ENCODE measurements at places on chromosomes 13 and 19.

DNA sequence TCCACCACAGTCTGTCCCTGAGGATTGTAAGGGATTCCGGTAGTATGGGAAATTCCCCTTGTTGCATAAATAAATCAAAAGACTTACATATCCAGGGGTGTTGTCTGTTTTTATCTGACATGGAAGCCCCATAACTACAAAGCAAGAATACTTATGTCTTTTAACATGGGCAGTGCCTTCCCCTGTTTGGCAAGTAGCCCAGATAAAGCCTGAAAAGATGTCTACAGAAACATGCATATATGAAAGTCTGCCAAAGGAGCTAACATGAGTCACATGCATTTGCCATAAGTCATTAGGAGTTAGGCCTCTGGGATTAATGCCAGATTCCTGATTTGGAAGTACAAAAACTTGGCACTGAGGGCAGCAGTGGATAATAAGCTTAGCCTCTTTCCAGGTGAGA lies 62.1 kb downstream of the ZNF737 start:
- no peak for DNase-seq

GRCh38 chr13:84973661-84974060 lies 825.6 kb downstream of the SLITRK6 start:
- DNase-seq, result no peak

DNA sequence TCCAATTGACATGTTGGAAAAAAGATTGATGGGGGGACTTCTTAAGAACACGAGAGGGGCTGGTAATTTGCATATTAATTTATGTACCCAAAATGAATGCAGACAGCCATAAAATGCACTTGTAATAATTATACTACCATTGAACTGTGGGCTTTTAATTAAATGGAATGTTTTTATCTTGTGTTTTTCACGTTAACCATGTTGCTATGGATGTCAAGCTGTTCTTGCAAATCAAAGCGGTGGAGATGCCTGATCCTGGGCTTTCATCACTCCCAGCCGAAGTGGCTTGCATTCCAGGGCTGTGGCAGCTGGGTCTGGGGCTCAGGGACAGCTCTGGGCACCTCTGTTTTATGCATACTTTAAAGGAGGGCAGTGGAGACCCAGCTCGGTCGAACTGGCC lies 179.4 kb upstream of the TMTC4 start:
- no peak for DNase-seq

GRCh38 chr13:51793570-51794271 lies 10.2 kb downstream of the DHRS12 start:
- DNase-seq, result peak; percentile 62

- DNase-seq, result no peak
These were observed 90.8 kb downstream of the SERP2 start for GRCh38 chr13:44464471-44464870.

DNA sequence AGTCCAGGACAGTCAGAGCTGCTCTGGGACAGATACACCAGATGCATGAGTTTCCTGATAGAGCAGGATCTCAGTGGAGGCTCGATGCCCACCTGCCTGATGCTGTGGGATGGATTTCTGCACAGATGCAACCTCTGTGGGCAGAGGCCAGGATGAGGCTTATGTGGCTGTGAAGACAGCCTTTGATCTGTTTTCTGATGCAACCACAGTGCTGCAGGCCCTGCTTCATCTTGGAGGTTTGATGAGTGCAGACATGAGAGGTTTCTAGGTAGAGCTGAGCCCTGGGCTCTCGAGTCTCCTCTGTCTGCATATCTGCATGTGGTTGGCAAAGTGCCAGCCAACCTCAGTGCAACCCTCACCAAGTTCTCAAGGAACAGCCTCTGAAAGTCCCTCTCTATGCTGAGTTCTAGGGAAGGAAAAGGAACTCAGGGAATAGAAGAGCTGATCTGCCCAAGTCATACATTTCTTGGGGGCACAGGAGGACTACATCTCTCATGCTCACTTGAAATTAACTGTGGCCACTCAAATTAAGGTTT lies 23.1 kb upstream of the TSHZ3 start:
- no peak for DNase-seq

DNA sequence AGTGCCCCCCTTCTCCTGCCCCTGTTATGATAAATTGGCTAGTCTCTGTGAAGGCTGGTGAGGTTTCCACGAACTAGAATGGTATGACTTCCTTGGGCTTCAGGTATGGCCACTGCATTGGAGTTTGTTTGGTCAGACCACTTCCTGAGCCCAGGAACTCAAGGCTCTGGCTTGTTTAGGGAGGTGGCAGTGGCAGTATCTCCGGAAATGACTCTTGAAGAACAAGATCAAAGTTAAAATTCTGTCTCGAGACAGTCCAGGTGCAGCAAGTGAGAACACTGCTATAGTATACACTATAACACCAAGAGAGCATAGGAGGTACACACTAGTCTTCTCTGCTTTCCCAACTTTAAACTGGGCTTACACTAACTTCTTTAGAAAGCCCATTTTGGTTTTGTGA lies 309.1 kb downstream of the KLF12 start:
- no peak for DNase-seq

DNA sequence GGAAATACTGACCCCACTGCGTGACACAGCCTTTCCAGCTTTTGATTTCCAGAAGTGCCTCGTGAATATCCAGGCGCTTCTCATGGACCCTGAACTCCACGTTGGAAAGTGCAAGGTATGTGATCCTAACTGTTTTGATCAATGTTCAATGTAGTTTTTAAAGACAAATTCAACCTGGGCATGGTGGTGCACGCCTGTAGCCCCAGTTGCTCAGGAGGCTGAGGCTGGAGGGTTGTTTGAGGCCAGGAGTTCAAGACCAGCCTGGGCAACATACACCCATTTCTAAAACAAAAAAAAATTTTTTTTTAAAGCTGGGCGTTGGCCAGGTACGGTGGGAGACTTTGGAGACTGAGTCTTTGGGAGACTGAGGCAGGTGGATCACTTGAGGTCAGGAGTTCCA lies 31.3 kb downstream of the CATSPERD start:
- no peak for DNase-seq

- DNase-seq, result peak; percentile 30
These were observed 850 bp downstream of the KLF5 start for GRCh38 chr13:73059460-73060250.

GRCh38 chr13:103238441-103238840 lies 172.2 kb upstream of the SLC10A2 start:
- no peak for DNase-seq

- DNase-seq, result no peak
These were observed 21.6 kb upstream of the NAA16 start for GRCh38 chr13:41289463-41289881.
